Spinal cord (tissue), 10 donors: ENCODE measurements at places on chromosomes 5 and 9.

- no peak for DNase-seq
Measured at GRCh38 chr5:102231693-102232619, 64.1 kb downstream of the SLCO4C1 start.

DNA sequence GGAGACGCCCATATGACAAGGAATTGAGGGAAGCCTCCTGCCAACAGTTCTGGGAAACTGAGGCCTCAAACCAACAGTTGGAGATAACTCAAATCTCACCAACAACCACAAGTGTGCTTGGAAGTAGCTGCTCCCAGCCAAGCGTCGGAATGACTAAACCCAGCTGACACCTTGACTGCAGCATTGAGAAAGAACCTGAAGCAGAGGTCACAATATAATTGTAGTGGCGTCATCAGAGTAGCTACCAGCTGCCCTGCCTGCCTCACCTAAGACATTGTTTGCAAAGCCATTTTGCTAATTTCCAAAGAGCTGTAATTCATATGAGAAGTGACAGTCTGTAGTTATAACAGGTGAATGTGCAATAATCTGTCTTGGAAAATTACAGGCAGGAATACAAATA is 40.8 kb upstream of the ANKRD31 start:
- no peak for DNase-seq

DNA sequence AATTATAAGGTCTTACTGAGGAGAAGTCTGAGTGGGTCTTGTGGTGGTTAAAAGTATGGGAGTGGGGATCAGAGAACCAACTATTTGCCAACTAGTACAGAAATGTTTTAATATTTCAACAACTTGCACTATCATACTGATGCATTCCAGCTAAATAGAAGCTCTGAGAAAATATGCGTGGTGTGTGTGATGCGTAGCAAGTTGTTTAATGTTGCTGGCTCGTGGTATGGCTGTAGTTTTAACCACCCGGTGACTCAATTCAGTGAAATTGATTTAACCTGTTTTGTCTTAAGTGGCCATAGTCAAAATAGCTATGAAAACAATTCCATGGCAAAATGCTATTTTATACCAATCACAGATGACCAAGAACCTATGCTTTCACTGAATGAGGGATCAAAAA is 176.5 kb upstream of the SLC24A2 start:
- DNase-seq: no peak

DNA sequence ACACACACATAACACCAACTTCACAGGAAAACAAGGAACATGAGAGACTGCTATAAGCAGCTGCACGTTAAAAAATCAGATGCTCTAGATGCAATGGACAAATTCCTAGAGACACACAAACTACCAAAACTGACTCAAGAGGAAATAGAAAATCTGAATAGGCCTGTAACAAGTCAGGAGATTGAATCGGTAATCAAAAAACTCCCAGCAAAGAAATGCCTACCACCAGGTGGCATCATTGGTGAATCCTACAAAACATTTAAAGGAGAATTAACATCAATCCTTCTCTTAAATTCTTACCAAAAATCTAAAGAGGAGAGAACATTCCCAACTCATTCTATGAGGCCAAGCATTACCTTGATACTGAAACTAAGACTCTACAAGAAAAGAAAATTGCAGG is 54.9 kb downstream of the NDST1 start:
- DNase-seq: no peak

GRCh38 chr9:13278023-13278367 is 1.5 kb downstream of the MPDZ start:
- no peak for DNase-seq

GRCh38 chr5:141944076-141944475 is 13.9 kb downstream of the PCDH12 start:
- DNase-seq: no peak

GRCh38 chr5:9387879-9388278 is 158.0 kb downstream of the SEMA5A start:
- peak; percentile 39 for DNase-seq
